Inflammatory macrophage treated with lipopolysaccharide for 1 hour (primary cell): ENCODE measurements at places on chromosomes 1 and 21.

DNA sequence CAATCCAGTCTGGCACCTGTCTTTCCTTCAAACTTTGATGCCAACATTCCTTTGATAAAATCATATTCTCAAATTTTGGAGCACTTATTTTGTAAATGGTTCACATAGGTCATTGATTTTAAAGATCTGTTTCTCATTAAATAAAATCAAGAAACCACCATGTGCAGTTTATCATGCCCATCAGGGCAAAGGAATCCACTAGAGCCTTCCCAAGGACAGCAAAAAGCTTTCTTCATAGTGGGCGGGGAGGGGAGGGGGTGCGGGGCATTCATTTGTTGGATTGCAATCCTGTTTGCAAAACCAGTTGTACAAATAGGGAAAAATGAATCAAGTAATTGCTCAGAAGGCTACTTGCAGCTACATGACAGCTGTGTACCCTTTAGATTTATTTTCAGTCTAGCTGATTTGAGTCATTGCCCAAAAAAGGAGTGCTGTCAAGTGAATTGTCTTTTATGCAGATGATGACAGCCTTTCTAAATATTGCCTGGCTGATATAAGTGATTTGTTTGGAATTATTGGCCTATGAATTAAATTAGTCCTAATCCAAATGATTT lies 23.0 kb downstream of the LRRC8B start:
- DNase-seq = no peak

GRCh38 chr1:201754353-201754752 lies 74.6 kb upstream of the IPO9 start:
- DNase-seq = no peak

GRCh38 chr1:29271724-29272123 lies 35.4 kb downstream of the PTPRU start:
- DNase-seq = no peak

DNA sequence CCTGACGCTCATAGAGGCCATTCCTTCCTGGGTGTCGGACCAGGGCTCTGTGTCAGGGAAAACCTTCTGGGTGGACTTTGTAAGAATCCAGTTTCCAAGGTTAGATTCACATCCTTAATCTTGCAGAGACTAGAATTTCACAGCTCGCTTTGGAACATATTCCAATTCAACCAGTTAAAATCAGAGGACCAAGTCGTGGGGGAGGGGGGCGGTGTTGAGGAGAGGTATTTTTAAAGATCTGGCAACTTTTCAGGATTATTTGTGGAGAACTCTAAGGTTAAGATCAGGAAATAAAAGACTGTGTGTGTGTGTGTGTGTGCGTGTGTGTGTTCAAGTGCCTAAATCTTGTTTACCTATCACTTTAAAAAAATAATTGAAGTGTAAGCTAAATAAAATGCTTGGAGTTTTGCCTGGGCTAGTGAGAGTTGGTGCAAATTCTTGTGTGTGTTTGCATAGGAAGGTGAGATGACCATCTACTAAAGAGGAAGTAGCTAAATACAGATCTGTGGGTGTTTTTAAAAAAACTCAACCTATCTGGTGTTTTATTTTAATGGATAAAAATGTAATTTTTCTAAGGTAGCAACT lies 21.8 kb downstream of the TENT5C start:
- DNase-seq = no peak

GRCh38 chr1:192907545-192908243 lies 98.9 kb downstream of the RGS2 start:
- peak; percentile 83 for DNase-seq

DNA sequence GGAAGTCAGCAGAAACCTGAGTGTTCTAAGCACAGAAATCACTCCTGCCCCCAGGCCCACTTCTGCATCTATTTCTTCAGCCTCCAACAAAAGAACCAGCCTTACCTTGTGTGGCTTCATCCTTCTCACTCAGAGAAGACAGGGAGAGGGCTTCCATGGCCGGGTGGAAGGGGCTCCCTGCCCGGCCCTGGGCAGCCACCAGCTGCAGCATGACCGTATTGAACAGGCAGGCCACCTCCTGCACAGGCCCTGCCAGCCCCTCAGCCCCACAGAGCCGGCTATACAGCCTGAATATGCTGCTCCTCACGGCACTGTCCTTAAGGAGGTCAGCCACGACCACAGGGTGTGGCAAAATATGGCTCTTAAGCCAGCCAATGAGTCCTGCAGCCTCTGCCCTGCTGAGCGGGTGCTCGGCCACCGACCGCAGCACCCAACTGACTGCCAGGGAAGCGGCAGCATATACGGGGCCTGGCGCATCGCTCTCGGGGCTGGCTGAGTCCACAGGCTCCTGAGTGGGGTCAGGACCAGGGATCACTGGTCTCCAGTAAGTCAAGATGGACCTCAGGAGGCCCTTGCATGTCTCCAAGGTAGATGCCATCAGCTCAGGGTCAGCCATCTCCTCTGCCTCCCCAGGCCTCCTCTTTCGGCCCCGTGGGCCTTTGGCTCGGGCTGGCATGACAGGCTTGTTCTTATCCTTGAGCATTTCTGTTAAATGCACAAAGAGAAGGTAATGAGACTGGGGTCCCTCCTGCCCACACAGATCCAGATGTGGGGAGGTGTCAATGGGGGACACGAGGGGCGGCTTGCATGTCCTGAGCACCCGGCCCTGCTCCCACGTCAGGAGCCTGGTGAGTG lies 17.9 kb downstream of the MRAP start:
- no peak for DNase-seq

- no peak for DNase-seq
Measured at GRCh38 chr1:117584181-117584580, 21.7 kb upstream of the TENT5C start.

DNA sequence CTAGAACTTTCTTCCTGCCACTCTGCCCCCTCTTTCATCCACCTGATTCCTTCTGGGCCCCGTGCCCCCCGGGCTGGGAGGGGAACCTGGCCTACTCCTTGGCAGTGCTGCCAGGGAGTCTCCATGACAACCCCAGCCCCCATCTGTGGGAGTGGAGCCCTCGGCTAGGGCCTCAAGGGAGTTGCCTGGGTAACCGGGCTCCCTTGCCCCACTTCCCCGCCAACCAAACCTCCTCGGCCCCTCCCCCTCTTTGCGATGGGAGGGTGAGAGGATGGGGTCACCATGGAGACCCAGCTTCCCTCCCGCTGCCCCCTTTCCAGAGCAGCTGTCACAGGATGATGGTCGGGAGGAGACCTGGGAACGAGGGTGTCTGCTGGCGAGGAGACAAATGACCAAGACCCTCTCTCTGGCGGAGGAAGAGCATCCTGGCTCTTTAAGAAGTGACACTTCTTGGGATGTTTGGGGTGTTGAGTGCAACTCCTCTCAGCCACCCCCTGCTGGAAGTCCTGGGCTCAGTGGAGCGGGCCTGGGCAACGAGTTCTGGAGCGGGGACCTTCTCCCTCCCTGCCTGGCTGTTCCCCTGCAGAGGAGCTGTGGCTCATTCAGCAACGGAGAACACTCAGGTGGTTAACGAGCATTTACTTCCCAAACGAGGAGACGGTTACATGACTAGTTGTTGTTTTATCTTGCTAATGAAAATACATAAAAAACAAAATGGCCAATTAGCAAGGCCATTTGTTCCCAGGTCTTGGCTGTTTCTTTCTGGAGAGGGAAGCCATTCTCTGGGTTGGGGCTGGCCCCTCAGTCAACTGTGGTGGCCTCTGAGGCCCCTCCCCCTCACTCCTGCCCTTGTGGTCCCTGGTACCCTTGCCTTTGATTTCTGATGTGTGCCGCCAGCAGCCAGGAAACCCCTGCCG lies 82.8 kb downstream of the UBIAD1 start:
- no peak for DNase-seq

DNA sequence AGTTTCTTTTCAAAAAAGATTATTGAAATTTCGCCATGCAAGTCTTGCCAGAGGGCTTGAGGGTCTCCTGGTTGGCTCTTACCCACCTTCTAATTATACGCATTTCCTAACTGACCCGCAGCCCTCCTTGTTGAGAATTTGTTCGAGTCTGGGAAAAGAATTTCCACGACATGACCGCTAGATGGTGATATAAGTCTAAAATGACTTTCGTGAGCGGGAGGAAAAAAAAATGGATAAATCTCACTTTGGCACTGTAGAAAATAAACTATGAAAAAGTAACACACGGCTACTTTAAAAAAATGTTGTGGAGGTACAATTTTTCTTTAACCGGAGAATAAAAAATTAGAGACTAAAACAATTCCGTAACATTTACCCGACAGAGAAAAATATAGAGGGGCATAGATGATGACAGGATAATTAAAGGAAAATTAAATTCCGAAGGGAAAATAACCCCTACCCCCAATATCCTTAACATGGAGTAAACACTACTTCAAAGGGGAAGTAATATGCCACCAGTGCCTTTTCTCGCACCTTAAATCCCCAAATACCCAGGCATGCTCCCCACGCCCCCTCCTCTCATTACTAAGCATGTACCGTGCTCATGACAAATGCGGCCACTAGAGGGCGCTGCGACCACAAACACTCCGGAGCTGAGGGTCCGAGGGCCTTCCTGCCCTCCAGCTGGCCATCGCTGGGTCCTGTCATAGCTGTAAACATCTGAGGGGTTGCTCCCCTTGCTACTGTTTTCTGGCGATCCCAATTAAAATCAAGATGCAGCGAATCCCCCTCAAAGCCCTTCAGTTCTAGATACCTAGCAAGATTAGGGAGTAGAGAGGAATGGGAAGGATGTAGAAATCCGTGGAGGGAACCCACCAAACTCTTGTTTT lies 266.9 kb downstream of the ASTN1 start:
- DNase-seq = peak; percentile 51

- DNase-seq = no peak
Measured at GRCh38 chr1:15180945-15181523, 27.5 kb downstream of the TMEM51 start.

DNA sequence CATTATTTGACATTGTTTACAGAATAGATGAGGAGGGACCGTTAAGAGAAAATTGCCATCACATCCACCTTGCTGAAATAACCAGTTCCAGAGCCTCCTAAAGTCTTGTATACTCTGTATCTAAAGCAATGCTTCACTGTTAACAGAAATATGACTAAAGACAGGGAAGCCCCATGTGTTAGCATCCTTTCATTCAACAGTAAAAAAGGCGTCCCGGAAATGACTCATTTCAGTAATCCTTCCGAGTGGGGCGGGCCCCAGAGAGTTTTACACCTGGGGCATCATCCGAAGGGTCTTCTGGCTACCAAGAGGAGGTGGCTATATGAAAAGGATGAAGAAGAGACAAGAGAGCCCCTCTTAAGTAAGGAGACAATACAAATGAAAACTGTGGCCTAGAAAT lies 227.2 kb downstream of the SLC45A1 start:
- no peak for DNase-seq

GRCh38 chr1:82485591-82486369 lies 685.0 kb downstream of the ADGRL2 start:
- no peak for DNase-seq

- no peak for DNase-seq
Measured at GRCh38 chr1:220301630-220302029, 29.4 kb upstream of the RAB3GAP2 start.

GRCh38 chr1:23745515-23745914 lies 2.2 kb downstream of the ELOA start:
- DNase-seq = peak; percentile 38

DNA sequence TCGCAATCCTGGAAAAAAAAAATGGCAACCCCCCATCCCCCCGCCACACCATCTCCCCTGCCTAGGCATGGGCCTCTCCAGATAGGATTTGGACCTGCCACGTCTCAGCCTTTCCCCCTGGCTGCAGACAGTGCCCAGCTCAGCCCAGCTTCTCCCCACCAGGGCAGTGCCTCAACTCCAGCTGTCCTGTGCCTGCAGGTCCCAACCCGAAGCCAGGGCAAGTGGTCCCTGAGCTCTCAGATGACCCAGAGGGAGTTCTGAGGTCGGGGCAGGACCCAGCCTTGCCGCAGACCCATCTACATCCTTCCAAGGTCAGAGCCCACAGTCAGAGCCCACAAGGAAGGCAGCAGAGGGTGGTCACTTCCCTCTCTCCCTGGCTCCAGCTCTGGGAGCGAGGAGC lies 86.7 kb upstream of the POU3F1 start:
- no peak for DNase-seq

DNA sequence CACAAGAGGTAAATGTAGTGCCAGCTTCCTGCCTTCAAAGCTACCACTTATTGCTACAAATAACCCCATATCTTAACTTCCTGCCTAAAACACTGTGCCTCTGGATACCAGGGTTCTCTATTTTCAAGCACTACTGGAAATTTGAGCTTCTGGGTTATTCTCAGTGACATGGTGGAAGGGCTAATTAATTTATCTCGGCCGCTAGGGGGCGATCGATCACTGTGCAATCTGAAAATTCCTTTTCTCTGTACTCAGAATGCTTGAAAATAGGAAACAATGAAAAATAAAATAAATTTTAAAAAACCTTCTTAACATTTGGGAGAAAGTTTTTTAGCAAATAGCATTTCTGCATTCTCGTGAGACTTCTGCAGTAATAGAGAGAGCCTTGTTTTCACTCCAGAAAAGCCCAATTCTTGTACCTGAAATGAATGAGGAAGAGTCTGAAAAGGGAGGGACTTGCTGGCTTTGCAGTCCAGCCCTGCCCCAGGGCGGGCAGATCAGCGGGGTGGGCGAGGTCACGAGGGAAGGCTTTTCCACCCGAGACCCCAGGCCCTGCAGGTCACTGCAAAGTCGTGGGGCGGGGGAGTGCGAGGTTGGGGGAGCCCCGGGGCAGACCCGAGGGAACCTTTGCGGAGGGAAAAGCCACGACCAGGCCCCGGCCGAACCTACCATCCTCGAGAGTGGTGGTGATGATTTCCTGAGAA lies 276.7 kb downstream of the PCP4 start:
- peak; percentile 10 for DNase-seq

DNA sequence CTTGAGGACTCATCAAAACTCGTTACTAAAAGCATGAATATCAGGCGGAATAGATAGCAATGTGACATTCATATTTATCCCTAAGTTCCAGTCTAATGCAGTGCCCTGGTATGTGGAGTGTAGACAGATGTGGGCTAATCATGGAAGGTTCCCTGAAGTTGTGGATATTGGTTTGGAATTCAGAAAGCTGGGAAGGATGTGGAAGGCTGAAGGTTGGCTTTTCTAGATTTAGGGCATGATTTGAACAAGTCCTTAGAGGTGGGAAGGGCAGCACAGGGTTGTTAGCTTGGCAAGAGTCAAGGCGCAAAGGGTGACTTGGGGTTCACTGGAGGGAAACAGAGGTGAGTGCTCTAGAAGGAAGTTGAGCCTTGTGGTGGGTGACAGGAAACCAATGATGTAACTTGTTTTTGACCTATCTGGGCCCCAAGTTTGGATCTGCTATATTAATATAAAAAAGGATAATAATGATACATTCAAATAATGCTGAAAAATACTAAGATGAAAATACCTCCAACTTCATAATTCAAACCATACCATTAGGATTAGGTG lies 21.9 kb downstream of the LGALS8 start:
- DNase-seq = no peak

DNA sequence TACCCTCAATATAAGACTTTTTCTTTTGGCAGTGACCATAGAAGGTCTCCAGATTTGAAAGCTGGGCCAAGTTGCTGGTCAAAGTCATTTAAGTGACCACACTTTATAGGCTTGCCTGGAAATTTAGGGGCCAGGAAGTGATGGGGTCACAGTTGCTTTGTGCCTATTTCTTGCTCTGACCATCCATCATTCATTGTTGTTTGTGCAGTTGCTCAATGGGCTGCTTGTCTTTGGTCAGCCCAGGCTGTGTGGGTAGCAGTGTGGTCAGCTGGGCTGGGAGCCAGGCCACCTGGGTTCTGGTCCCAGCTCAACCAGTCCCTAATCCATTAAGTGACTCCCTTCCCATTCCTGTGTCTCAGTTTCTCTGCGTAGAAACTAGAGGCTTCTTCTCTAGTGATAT lies 2.1 kb upstream of the OTUD7B start:
- no peak for DNase-seq
